Cerebellar nuclear complex (tissue), 1 donor: ENCODE measurements at places on chromosomes 1 and 21.
A peak's percentile ranks its signal among the peaks of the same experiment; 100 is the strongest.

DNA sequence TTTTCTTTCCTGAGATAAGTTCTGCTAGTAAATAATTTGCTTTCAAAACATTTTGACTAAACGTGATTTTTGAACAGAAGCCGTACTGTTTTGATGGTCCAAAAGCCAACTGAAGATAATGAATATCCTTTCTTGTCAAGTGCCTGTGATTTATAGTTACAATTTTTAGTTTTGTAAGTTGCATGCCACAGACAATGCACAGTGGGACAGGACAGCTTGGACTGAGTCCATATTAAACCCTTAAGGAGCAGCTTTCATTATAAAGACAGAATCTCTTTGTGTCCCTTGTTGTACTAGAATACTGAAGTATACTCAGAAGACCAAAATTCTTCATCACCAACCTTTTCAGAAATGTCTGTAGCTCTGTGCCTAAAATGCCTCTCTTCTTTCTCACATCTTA is 92.2 kb downstream of the LTN1 start:
- DNase-seq = no peak

GRCh38 chr1:154497026-154497806 is 4.8 kb upstream of the TDRD10 start:
- DNase-seq = no peak

DNA sequence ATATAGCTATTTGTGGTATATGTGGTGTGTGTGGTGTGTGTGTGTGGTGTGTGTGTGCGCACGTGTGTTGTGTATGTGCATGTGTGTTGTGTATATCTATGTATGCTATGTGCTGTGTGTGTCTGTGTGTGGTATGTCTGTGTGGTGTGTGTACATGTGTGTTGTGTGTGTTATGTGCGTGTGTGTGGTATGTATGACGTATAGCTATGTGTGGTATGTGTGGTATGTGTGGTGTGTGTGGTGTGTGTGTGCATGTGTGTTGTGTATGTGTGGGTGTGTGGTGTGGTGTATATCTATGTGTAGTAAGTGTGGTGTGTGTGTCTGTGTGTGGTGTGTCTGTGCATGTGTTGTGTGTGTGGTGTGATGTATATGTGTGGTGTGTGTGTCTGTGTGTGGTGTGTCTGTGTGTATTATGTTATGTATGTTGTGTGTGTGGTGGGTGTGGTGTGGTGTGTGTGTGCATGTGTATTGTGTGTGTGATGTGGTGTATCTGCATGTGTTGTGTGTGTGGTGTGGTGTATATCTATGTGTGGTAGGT is 59.8 kb downstream of the EDN2 start:
- DNase-seq = no peak

DNA sequence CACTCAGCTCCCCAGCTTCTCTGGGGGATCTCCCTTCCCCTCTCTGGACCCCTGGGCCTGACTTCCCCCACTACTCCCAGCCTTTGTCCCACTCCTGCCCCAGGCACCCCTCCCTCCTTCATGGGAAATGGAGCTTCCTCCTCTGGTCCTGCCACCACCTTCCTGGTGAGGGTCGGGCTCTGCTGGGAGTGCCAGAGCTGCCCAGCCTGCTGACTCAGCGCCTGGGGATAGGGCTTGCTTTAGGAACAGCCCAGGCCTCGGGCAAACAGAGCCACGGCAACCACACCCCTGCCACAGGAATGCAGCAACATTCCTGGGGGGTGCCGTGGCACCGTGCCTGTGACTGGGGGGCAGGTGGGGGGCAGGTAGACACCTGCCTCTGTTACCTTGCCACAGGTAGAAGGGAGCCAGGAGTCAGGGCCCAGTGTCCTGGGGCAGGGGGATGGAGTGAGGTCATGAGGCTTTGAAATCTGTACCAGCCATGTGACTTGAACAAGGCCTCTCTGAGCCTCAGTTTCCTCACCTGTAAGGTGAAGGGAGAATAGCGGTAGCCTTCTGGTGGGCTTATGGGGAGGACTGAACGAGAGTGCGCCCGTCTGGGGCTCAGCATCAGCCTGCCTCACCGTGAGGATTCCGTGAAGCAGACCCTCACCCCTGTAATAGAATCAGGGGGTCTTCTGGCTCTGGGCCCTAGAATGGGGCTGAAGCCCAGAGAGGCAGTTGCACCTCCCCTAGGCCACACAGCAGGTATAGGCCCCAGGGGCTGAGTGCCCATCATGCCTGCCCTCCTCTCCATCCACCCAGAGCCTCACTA is 17.8 kb upstream of the EPHA2 start:
- DNase-seq = no peak

DNA sequence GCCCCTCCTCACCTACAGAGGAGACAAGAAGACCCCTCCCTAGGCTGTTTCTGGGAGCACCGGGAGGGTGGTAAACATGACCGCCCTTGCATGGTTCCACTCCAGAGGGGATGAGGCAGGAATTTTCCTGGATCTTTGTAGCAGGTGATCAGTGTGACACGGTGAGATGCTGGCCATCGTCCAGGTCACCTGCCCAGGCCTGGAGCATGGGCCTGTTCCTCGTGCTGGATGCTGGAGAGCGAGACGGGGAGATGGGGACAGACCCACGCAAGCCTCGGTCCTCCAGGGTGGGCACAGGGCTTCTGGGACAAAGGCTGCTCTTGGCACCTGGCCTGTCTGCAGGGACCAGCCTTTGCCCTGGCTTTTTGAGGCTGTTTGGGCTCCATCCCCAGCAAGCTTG is 46.2 kb downstream of the DMRTB1 start:
- no peak for DNase-seq

GRCh38 chr1:170856455-170856854 is 78.9 kb upstream of the MROH9 start:
- DNase-seq = no peak

DNA sequence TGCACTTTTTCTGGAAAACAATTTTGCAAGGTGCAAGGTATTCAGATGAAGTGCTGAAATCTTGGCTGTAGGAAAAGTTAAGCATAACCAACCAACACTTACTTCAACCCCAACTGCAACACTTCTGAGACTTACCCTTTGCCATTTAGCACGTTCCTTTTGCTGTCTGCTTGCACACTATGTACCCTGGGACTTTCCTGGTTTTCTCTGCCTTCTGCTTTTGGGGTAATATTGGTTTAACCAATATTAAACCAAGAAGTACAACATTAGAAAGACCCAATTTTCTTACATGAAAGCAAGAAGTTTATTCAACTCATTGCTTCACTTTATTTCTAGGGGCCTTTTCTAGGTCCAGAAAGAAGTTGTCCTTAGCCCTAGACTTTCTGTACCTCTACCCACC is 193.0 kb downstream of the HLX start:
- no peak for DNase-seq

DNA sequence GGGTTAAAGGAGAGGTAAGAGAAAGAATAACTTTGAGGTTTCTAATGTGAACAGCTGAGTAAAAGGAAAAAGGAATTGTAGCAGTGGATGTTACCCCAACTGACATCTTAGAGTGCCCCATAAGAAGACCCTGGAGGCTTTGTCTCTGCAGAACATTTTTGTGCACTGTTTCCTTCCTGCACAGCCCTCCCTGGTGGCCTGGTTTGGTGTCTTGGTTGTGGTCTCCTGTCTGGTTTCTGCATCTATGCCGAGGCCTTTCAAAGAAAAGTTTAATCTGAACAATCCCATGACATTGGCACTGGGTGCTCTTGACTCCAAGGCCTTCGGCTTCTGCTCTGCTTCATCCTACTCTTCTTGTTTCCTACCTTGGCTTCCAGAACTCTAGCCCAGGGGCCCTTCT is 57.8 kb downstream of the RHOU start:
- DNase-seq = no peak

GRCh38 chr21:43979654-43980053 is 32.5 kb upstream of the TRAPPC10 start:
- DNase-seq = no peak

DNA sequence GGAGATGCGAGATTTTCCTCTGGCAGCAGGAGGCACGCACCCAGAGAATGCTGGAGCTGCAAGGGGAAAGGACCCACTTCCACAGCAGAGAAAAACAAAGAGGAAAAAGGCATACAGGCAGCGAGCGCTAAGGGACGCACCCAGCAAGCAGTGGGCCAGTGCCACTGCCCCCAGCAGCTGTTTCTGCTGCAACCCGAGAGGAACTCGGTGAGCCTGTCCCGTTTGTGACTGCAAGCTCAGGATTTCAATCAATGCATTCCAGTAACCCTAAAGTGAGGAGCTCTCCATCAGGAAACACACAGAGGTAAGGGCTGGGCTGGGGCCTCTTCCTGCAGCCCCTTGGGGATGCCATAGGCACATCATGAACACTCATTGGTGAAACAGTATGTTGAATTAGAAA is 58.7 kb downstream of the ACP6 start:
- DNase-seq = no peak

DNA sequence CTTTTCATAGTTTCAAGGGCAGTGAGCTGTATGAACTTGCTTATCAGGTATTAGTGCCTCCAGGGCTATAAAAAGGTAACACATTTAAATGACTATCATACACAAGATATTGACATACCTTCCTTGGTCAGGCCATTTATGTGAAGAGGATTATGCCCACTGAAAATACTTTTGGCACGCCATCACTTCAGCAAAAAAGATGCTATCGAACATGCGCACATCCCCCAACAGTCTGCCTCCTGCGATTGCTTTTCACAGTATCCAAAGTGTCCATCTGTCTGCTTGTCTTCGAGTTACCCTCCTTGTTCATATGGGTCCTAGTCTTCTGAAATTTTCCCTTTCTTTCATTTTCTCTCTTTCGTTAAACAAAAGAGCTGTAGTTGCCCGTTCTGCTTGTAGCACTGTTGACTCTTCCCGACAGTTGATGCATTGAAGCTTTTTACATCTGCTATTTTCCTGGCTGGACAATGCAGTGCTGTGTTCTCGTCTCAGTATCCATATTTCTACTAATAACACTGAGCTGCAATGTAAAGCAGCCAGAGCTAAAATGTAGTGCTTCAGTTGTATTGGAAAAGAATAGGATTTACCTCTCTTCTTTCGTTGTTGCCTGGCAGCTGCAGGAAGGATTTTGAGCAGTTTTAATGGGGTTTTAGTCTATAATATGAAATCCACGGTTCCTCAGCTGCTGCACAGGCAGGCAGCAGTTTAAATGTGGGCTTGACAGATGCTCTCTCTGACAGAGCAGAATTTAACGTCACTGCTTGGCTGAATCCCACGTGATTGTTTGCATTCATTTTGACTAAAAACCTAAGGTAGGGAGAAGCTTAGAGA is at the start of gene B3GALT2:
TSS of gene B3GALT2 (minus strand) at position 713 of the 831 bp plus-strand sequence. CDS start 5,051 bp downstream, outside the sequence.
- no peak for DNase-seq

GRCh38 chr1:91997607-91998195 is 32.1 kb upstream of the EPHX4 start:
- DNase-seq = no peak

- no peak for DNase-seq
These were observed 32.3 kb upstream of the TARDBP start for GRCh38 chr1:10980094-10980577.

GRCh38 chr1:150429805-150430204 is 57.4 kb upstream of the TARS2 start:
- no peak for DNase-seq

DNA sequence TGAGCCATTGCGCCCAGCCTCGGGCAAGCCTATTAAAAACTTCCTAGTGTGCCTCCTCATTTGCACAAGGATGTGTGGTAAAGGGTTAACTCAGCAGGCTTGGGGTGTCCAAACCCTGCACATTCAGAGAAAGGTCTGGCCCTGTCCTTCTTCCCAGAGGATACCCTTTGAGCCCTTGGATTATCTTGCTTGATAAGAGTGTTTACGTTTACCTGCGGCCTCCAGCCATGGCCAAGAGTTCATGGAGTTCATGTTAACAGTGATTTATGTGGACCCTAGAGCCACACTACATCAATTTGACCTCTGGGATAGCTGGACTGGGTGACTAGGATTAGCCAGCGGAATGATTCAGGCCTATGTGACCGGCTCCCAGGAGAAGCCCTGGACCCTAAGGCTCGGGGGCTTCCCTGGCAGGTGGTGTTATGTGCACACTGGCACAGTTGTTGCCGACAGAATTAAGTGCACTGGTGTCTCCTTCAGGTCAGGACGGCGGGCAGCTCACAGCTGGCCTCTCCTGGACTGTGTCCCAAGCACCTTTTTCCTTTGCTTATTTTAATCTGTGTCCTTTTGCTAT is 7.7 kb upstream of the TCP10L start:
- DNase-seq = no peak

DNA sequence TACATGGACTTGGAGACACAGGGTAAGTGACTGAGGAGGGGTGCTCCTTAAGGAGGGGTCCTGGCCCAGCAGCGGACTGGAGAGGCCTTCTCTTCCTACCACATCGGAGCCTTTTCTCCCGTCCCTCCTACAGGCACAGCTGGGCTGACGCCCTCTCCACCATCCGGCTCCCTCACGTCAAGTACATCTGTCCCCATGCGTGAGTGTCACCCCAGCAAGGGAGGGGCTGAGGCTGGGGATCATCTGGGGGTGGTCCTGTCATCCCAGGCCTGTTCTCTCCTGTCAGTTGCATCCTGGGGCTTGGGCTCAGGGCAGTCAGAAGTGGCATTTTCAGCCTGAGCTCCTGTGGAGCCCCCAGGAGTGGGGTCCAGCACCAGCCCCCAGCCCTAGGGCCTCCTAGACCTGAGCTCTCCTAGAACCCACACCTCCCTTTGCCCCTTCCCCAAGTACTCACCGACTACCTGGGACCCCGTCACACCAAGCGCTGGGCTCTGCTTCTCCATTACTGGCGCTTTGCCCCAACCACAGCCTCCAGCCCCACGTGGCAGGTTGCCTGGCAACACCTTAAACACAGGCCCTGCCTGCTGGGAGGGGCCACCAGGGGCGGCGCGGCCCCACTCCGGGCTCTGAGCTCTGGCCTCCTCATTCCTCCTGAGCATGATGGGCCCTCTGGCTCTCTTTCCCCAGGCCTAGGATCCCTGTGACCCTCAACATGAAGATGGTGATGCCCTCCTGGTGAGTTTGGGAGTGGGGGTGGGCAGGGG is 2.3 kb downstream of the LYPLA2 start:
- DNase-seq = no peak

GRCh38 chr1:116377541-116378529 is 4.8 kb downstream of the ATP1A1 start:
- DNase-seq = peak; percentile 58

DNA sequence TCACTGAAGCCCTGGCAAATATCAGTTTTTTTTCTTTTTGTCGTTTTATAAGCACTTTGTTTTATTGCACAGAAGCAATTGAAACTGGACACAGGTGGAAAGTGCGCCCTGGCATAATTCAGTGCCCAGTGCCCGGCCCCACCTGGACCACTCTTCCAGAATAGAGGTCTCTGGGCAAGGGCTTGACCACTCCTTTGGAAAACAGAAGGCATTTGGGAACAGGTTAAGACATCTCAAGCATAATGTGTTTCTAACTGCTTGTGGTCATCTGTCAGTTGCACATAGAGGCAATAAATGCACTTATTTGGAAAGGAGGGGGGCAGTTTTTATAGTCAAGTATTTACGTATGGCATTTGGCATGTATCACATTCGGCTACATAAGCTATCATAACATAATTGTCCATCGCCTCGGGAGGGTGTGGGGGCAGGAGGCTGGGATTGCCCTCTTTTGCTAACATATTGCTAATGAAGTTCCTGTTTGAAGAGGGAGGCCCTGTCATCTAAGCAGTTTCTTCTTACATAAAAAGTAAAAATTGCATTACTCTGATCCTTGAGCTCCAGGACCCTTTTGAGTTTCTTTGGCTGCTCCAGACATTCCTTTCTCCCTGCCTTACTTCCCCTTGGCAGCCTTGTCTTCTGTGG is 14.7 kb upstream of the CD2 start:
- no peak for DNase-seq

- DNase-seq = no peak
These were observed 30.6 kb downstream of the RGS2 start for GRCh38 chr1:192839162-192840066.

GRCh38 chr1:228073857-228074545 is 8.5 kb upstream of the ARF1 start:
- DNase-seq = no peak

GRCh38 chr1:149977345-149977744 is 33.2 kb downstream of the OTUD7B start:
- no peak for DNase-seq

- DNase-seq = no peak
These were observed 81.4 kb upstream of the SPAG17 start for GRCh38 chr1:118266436-118266835.
